ENCODE measurements at places on chromosomes 16 and 17. TPM values are rescaled to one million over a fixed set of nuclear protein-coding genes. Genes with fewer than 3 reads are reported as not detected.

VPS25 gene
- 28.2 TPM for total RNA-seq

DNA sequence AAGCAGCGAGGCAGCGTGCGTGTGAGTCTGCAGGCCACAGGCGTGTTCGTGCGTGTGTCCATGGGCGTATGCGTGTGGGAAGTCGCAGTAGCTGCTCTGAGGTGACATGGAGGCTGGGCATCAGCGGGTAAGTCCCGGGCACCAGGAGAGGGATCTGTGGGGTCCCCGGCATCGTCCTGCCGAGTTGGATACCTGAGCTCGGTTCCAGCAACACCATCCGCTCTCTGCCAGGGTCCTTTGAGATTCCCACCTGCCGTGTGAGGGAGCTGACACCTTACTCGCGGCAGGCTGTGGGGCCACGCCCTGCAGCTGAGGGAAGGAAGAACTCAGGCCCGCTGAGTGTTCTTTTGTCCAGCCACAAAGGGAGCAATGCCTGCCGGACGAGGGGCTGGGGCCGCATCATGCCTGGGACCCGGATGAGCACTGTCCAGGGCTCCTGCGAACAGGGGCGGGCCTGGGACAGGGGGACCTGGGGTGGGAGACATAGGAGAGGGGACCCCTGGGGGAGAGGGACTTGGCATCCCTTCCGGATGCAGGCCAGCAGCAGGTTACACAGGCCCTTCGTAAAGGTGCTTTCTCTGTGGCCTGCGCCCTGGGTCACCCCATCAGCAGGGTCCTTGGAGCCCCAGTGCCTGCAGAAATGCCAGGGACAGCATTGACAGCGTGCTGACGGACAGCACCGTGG, 5.0 kb upstream of the SNAI3 start:
- DNase-seq: no peak

- no peak for DNase-seq
Measured at GRCh38 chr17:17416007-17416399, 60.8 kb upstream of the MED9 start.

TBC1D3H gene
- total RNA-seq: not detected

- no peak for DNase-seq
Measured at GRCh38 chr16:11949527-11949926, 7.7 kb upstream of the NPIPB2 start.

DNA sequence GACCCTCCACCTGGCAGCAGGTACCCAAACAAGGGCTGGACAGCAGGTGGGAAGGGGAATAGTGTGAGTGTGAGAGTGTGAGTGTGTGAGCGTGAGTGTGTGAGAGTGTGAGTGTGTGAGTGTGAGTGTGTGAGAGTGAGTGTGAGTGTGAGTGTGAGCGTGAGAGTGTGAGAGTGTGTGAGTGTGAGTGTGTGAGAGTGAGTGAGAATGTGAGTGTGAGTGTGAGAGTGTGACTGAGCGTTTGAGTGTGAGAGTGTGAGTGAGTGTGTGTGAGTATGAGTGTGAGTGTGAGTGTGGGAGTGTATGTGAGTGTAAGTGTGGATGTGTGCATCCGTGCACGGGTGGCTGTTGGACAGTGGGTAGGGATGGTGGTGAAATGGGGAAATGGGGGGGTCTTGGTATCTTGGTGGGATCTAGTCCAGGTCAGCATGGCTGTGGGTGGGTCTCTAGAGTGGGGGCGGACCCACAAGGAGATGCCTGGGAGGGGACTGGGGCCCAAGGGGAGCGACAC, 408 bp downstream of the ADGRG1 start:
- DNase-seq: no peak

KIFC3 gene
- 36.8 TPM for total RNA-seq

GRCh38 chr17:17348872-17349723, 45.9 kb downstream of the NT5M start:
- DNase-seq: no peak

DNA sequence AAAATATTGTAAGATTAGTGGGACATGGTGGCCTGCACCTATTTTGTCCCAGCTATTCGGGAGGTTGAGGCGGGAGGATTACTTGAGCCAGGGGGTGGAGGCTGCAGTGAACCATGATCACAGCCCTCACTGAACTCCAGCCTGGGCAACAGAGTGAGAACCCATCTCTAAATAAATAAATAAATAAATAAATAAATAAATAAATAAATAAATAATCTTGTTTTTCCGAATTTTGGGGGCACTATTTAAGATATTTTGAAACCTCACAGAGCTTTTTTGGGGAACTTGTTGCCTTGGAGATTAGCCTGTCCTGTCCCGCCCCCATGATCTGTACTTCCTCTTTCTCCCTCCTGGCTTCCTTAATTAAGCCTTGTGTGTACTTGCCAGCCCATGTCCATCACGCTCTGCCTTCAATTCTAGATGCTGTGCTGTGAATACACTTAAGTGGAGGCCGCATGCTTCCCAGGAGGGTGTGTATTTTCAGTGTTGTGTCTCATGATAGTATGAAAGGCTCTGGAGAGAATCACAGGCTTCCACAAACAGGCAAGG, 4.4 kb downstream of the LGALS9 start:
- no peak for DNase-seq

TBX21 gene
- total RNA-seq: 2.9 TPM

CRHR1 gene
- 4.2 TPM for total RNA-seq

HSD17B1 gene
- total RNA-seq: 2.0 TPM

NPIPA7 gene
- total RNA-seq: 4.4 TPM

DNA sequence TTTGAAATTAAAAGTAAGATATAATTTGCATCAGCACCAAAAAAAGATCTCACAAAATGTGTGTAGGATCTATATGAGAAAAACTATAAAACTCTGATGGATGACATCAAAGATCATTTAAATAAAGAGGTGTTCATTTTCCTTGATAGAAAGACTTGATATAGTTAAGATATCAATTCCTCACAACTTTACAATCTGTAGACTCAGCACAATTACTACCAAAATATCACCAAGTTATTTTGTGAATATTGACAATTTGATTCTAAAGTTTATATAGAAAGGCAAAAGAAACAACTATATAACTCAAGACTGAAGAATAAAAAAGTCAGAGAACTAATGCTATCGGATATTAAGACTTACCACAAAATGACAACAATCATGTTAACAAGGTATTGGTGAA, 638.9 kb downstream of the HS3ST4 start:
- no peak for DNase-seq

GRCh38 chr16:65782611-65783600, 583.6 kb upstream of the CDH5 start:
- no peak for DNase-seq

DNA sequence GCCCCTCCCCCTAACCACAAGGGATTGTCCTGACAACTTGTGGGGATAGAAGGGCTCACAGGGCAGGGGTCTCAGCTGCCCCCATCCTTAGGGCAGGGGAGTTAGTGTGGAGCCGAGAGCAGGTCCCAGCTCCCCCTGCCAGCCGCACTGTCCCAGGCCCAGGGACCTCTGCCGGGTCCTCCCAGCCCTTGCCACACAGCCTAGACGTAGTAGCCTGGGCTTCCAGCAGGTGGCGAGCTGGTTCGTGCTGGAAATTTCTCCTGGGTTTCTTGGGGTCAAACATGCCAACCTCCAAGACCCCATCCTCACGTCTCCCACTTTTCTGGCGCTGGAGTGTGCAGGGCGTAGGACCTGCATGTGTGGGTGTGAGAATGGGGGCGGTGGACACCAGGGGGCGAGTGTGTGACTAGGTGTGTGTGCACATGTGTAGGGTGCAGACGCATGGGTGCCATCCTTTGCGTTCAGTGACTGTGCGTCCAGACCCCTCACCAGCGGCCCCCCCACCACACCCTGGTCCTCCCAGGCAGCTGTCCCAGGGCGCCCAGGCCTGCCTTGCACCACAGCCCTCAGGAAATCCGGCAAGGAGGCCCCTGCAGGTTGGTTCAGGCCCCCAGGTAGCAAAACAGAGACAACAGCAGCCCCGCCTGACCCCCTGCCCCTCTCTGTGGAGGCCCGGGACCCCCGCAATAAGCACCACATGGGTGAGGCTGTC, 29.5 kb downstream of the SBK1 start:
- DNase-seq: no peak

DNA sequence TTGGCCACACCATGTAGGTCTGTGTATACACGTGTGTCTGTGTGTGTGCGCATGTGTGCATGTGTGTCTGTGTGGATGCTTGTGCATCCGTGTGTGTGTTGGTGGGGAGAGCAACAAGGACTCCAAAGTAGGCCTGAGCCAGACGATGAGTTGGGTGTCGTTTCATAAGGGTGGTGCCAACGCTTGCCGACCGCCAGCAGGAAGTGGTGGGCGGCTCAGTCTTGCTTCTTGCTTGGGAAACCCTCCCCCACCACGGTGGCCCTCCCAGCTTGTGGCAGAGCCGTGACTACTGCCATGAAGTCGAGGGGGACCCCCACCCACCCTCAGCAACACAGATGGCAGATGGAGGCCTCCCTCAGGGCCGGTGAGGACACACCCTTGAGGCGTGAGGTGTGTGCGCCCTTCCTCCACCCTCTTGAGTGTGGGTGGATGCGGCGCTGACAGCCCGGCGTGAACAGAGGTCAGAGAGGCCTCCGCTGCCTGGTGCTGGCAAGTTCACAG, 17.5 kb downstream of the SBK1 start:
- no peak for DNase-seq

CALB2 gene
- total RNA-seq: 3.9 TPM

DNA sequence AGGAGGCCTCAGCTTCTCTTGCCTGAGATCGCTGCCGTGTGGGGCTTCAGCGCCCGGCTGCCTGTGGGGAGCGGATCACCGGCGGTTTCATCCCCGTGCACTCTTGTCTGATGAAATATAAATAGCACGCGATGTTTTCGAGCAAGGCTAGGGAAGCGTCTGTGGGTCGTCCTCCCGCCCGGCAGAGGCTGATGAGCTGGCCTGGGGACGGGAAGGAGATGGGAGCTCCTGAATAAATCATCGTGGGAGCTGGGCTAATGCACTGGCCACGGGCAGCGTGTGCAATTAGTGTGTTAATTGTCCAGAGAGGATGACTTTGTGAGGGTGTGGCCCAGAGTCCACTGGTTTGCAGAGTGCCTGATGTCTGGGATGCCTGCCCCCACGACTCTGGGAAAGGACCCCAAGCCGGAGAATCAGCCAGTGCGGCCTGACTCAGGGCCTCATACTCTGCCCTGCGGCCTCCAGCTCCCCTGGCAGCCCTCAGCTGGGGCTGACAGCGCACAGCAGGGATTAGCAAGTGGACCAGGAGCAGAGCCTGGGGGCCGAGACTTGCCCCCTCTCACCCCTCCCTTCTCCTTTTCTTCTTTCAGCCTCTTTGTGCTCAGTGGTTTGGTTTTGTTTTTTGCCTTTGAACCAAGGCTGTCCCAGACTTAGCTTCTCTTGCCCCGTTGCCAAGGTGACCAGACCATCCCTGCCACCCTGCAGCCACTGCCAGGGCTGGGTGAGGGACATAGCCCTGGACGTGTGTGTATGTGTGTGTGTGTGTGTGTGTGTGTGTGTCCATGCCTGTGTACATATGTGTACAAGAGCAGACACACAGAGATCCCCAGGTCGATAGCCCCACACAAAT, 21.4 kb downstream of the KCNJ12 start:
- no peak for DNase-seq

- DNase-seq: no peak
Measured at GRCh38 chr16:51031598-51031997, 119.5 kb downstream of the SALL1 start.

SOST gene
- not detected for total RNA-seq

C17orf107 gene
- 1.7 TPM for total RNA-seq

FNDC8 gene
- total RNA-seq: not detected

DNA sequence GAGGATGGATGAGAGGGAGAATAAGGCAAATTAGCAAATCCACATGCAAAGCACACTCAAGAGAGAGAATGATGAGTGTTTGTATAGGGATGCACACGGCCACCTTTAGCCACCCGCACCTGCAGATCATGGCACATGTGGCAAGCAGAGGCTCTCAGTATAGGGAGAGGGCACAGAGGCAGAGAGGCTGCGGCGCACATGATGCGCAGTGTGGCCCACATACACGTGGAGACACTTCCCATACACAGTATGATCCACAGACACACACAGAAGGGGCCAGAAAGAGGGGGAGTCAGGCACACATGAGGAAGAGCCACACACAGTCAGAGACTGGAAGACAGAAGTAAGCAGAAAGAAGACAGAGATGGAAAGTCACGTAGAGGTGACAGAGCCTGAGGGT, 6.5 kb upstream of the CHD3 start:
- no peak for DNase-seq

- no peak for DNase-seq
Measured at GRCh38 chr17:41907185-41907556, 11.6 kb downstream of the ACLY start.

ALOX12 gene
- total RNA-seq: 16.0 TPM

DNA sequence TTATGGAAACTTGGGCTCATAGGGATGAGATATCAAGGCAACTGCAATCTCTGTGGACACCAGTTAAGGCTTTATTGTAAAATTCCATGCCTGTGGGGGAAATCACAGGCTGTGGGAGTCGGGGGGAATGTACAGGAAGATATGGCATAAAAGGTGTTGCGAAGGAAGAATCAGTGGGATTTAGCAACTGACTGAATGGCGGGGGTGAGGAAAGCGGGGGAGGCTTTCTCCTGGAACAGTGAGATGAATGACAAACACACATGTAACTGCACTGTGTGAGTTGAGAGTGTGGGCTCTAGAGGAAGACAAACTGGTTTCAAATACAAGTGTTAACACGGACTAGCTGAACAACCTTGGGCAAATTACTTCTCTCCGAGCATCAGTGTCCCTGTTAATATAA, 143.7 kb downstream of the PRKCB start:
- DNase-seq: no peak

PDE6G gene
- total RNA-seq: not detected

TMED6 gene
- not detected for total RNA-seq

NHLRC4 gene
- 0.74 TPM for total RNA-seq

DNA sequence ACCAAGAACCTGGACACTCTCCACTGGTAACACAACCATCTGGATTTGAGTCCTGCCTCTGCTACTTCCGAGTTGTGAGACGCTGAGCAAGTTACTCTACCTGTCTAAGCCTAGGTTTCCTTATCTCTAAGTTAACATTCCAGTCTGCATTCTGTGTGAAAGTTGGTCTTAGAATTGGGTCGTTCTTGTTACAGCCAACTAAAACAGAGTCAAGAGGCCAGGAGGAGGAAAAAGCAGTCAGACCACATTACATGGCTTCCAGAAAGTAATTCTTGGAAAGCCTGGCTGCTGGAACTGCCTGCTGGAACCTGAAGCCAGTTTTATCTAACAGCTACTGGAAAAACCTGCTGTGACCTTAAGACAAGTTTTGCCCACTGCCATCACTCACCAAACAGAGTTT, 38.4 kb upstream of the XYLT1 start:
- no peak for DNase-seq

GRCh38 chr16:7185689-7186088, 147.0 kb upstream of the RBFOX1 start:
- no peak for DNase-seq

G6PC1 gene
- not detected for total RNA-seq

DNA sequence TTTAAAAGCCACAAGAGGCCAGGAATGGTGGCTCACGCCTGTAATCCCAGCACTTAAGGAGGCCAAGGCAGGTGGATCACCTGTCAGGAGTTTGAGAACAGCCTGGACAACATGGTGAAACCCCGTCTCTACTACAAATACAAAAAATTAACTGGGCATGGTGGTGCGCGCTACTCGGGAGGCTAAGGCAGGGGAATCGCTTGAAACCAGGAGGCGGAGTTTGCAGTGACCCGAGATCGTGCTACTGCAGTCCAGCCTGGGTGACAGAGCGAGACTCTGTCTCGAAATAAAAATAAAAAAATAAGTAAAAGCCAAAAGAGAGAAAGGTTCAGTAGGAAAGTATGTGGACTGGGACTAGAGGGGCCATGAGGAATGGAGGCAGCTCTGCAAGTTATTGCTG, 13.1 kb upstream of the ITGAL start:
- DNase-seq: no peak

- DNase-seq: no peak
Measured at GRCh38 chr17:28338056-28338768, 2.7 kb downstream of the TNFAIP1 start.

CCL5 gene
- total RNA-seq: 4.9 TPM
